GM23338 (cell line): ENCODE measurements at places on chromosomes 11 and 22.

DNA sequence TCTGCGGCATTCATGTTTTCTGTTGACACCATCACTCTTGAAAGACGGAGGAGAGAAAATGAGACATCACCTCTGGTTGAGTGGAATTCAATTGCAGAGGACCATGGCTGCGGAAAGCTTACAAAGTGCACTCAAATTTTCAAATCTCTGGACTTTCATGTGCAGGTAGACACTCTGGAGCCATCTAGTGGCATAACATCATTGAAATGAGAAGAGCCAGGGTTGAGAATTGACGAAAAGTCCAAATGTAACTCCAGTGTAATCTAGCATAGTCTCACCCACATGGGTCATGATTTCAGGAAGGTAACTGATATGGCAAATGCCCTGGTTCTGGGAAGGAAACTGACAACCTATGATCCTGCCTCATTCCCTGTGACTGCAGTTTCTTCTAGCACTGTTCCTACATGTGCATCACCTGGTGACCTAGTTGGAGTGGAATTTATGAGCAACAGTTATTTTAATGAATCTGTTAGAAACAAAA lies 687.8 kb downstream of the KCNA4 start:
- peak; percentile 28 for DNase-seq

DNA sequence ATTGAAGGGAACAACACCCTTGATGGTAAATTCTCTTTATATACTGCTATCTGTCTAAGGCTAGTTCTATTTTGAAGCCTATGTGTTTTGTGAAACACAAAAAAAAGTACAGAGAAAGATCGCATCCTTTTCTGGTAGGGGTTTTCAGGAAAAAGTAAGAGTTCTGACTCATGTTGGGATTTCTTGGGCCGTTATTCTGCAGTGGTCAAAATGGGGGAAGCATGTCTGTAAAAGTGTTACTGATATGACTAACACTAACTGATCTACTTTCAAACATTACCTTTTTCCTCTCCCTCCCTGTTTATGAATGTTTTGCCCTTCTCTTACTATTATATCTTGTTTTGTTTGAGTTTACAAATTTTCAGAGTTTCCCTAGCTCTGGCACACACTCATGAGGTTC lies 53.9 kb downstream of the CTNND1 start:
- no peak for DNase-seq

DNA sequence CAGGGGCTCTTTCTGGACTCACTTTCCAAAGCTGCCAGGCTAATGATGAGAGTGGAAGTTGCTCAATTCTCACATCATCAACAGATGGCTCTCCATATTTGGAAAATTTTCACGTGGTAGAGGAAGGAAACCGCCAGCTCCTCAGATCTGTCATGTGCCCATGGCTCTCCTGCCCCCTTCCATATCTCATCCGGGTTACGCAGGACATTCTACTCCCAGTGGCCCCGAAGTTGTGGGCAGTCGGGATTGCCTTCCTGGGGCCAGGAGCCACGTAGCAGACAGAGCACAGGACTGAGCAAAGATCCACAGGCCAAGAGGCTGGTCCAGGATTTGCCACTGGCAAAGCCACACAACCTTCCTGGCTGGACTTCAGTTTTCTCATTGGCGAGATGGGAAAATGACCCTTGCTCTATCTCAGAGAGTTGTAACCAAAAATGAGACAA lies 38.8 kb downstream of the RPUSD4 start:
- no peak for DNase-seq

GRCh38 chr11:41842673-41843072 lies 383.2 kb upstream of the LRRC4C start:
- no peak for DNase-seq

DNA sequence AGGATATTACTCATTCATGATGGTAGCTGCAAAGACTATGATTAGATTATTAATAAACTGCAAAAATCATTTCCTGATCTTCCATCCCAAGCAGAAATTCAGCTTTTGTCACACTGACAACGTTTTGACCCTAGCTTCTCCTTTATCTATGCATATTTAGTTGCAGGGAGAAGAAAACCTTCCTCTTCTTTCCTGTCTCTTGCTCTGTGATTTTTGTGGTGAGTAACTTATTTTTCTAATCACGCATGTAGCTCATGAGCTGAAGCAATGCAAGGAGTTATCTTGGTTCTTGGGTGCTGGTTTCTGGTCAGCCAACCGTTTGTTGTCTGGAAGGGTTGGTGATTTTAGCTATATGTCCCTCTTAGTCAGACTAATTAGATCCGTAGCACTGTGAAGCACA lies 56.4 kb downstream of the FDX1 start:
- no peak for DNase-seq

GRCh38 chr22:19876314-19876940 lies 21.8 kb upstream of the GNB1L start:
- DNase-seq, result no peak

DNA sequence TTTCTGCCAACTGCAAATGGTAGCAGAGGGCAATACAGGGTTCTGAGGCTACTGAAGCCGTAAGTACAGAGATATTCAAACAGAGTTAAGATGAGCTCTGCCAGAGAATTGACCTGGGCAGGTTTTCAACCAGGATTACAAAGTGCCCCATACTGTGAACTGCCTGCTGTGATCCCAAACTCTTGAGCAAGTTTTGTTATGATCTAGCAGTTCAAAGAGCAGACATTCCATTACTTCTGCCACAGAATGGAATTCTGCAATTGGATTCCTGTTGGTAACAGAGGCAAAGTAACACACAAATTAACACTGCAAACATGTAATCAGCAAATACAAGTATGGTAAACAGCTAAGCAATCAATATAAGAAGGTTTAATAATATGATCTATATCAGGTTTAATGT lies 31.2 kb downstream of the ALG9 start:
- peak; percentile 51 for DNase-seq

GRCh38 chr11:36376888-36377758 lies 81.0 kb downstream of the PRR5L start:
- peak; percentile 87 for DNase-seq

GRCh38 chr22:44363013-44363979 lies 50.5 kb upstream of the SHISAL1 start:
- no peak for DNase-seq

- no peak for DNase-seq
These were observed 19.4 kb downstream of the MED15 start for GRCh38 chr22:20526628-20527355.

- no peak for DNase-seq
These were observed 42.0 kb downstream of the CD82 start for GRCh38 chr11:44607319-44607962.

- DNase-seq, result no peak
These were observed 2.8 kb upstream of the FADD start for GRCh38 chr11:70200212-70200844.

DNA sequence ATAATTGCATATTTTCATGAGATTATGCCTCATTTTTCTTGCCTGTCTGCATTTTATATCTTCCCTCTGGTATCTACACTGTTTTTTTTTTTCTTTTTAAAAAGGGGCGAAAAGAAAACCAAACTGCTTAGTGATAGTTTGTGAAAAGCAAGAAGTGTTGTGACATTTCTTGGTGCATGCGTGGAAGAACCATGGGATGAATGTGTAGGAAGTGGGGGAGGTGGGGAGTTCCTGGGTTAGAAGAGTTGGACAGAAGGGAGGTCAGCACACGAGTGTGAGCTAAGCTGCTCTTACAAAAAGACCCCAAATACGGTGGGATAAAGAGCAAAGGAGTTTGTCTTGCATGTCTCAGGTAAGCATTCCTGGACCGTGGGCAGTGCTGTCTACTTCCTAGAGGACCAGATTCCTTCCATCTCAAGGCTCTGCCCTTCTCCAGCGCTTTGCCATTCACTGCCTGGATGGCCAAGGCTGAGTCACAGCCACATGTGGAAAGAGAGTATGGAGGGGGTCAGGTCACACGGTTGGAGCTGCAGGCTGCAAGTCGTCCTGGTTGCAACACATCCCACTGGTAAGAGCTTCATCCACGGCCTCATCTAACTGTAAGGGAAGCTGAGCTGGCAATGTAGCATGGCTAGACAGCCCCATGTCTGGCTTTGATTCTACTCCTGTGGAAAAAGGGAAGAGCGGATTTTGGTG lies 300.6 kb downstream of the DDX10 start:
- no peak for DNase-seq

DNA sequence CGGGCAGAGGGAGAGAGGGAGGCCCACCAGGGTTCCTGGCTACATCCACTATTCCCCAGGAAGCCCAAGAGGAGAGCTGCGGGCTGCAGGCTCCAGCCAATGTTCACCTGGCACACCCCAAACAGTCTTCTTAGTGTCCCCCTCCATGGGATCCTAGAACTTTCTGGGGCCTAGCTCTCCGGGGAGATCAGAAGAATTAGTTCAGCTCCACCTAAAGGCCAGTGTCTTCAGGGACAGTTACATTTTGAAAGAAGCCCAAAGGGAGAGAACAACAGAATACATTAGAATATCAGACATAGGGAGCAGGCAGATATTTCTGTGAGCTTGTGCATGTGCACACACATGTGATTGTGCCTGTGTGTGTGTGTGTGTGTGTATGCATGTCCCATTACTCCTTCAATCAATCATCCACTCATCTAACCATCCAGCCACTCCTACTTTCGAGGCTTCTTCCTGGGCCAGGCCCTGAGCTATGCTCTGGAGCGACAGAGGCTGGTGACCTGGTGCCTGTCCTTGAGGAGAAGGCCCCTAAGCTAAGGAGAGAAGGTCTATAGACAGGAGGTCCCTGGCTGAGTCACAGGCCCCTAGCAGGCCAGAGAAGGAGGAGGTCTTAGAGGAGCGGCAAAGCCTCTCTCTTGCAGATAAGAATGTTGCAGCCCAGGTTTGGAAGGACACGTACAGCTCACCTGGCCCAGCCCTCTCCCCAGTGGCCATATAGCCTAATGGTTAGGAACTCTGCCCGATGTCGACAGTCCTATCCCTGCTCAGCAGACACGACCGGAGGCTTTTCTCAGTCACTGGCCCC lies 165.5 kb downstream of the DSCAML1 start:
- DNase-seq, result no peak

GRCh38 chr11:65208785-65209710 lies 27.3 kb downstream of the CAPN1 start:
- DNase-seq, result no peak

- peak; percentile 92 for DNase-seq
These were observed 35.5 kb downstream of the FZD4 start for GRCh38 chr11:86919557-86920210.

- no peak for DNase-seq
These were observed 10.4 kb upstream of the PPP2R1B start for GRCh38 chr11:111776398-111777093.

GRCh38 chr11:10751581-10751940 lies 515 bp downstream of the CTR9 start:
- DNase-seq, result peak; percentile 29

DNA sequence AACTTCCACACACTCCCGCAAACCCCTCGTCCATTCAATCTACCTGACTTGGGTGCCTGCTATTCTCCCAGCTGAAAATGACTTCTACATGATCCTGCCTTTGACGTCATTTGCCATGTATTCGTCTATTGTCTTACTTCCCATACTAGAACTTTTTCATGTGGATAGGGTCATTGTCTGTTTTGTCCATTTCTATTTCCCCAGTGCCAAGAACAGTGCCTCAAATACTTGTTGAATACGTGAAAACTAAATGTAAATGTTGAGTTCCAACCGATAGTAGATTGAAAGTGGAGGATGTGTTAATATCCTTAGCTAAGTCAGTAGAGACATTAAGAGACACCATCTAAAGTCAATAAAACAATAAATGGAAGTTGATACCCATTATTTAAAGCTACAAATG lies 935 bp downstream of the TRIM68 start:
- DNase-seq, result no peak
